ENCODE measurements at places on chromosomes 7 and 10.

DNA sequence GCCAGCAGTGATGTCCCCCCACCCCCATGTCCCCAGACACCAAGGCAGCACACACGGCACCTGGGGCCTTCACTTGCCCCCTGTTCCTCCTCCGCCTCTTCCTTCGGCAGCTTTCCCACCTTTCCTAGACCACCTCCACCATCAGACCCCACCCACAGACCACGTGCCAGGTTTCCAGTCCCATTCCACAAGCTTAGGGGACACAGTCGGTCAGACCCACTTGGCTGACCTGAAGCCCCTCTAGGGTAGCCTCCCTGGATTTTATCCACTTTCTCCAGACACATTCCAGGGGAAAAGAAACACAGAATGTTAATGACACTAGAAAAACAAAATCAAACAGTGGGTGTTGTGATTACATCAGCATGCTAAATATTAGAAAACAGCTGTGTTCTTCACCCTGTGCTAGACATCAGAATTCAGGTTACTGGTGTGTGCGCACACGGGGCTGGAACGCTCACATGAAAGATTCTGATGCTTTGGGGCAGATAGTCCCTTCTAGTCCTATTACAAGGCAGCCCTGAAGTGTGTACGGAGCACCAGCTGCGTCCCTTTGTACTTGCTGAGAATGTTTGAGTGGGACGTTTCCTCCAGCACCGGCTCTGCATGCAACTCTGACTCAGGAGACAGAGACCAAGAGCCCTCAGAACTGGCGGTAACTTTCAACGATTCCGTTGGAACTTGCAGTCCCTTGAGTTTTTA lies 75.5 kb upstream of the PPP2R2D start:
- DNase-seq, result no peak

DNA sequence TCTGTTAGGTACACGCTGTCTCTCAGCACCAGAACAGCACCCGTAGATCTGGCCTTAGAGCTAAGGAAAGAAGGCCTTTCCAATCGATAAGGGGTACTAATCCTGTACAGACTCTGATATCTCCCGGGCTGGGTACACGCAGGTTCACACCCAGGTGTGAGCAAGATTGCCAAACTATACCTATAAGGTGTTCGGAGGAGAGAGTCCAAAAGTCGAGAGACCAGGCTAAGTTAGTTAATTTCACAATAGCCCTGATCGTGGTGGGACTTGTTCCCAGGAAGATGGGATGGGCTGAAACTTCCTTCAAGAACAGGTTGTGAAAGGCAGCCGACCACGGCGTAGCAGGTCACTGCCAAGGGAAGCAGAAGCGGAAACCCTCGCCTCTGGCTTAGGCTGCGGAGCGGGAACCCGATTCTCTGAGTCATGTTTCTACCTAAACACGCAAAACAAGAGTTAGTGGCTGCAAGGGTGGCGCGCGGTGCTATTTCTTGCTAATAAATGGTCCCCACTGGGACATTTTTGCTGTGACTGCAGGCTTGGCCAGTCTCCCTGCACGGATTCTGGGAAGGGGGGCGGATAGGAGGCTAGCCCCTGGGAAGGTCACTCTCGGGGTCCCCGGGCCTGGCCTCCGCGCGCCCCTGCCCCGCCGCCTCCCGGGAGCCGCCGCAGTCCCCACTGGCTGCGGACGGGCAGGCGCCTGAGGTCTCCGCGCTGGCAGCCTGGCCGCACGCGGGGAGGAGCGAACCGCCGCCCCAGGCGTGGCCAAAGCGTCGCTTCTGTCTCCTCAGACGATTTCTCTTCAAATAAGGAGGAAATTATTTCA lies 75.4 kb upstream of the PDSS1 start:
- no peak for DNase-seq

- no peak for DNase-seq
These were observed 2.0 kb downstream of the ANLN start for GRCh38 chr7:36391436-36392198.

DNA sequence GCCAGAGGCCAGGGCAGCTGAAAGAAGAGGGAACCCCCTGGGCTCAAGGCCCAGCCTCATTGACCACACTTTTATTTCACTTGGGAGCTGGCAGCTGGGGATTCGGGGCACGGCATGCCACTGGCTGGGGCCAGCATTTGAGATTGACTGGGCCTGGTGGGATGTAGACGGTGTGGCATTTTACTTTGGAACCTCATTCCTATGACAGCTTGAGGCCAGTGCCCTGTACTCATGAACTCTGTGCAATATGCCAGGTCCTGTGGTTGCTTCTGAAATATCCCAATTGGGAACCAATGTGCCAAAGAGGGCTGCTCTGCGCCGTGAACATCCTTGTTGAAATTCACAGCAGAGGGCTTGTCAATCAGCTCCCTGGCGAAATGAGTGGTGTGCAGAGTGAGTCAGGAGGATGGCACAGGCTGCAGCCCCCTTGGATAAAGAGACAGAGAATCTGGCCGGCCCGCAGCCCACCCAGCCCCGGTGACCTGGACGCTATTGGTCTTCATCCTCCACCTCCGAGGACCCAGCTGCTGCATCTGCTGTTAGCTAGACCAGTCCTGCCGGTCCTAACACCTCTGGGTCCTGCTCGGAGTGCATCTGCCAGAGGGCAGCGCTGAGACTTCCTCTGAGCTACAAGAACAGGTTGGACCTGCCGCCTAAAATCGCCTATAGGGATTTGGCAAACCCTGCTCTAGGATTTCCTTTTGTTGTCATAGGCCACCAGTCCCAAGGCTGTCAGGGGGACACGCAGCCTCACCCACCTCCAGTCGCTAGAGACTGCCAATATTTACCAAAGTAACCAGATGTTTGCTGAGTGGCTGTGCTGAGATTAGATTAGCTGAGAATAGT lies 58.0 kb downstream of the PRKAG2 start:
- no peak for DNase-seq

DNA sequence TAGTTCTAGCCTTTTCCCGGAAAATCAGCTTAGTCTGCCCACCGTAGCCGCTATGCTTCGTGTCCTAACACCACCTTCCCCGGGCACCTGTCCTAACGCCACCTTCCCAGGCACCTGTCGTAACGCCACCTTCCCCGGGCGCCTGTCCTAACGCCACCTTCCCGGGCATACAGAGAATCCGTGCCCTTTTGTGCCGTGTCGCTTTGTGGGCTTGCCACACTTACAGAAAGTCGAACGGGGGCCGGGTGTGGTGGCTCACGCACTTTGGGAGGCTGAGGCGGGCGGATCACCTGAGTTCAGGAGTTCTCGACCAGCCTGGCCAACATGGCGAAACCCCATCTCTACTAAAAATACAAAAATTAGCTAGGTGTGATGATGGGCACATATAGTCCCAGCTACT lies 73.6 kb upstream of the DNAJB6 start:
- DNase-seq, result no peak

DNA sequence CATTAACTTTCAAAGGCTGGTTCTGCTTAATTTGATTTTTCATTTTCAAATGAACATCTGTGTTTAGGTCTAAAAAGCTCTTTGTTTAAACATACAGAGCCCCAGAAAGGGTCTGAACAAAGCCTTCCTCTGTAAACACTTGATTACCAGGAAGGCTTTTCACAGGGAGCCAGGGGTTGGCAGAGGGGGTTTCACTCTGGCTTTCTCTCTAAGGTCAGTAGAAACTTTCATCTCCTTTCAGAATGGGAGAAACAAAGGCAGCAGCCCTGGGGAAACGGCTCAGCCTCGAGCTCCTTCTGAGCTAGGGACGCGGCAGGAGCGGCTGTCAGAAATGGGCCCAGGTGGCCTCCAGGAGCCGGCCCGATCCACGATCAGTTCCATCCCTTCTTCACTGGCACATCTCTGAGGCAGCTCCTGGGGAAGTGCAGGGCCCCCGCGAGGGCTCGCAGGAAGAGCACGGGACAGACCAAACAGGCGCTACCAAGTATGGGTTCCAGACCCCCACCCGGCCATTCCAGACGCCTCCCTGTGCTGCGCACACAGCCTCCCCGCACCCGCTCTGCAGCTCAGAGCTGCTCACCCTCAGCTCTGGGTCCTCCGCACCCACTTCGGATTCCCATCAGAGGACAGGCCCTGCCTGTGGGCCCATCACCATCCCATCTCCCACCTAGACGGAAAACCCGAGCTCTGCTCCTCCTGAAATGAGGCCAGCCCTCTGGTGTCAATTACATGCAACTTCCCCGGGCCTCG lies 124.1 kb downstream of the MAD1L1 start:
- DNase-seq, result no peak

GRCh38 chr10:49257154-49257553 lies 41.8 kb upstream of the C10orf71 start:
- no peak for DNase-seq

DNA sequence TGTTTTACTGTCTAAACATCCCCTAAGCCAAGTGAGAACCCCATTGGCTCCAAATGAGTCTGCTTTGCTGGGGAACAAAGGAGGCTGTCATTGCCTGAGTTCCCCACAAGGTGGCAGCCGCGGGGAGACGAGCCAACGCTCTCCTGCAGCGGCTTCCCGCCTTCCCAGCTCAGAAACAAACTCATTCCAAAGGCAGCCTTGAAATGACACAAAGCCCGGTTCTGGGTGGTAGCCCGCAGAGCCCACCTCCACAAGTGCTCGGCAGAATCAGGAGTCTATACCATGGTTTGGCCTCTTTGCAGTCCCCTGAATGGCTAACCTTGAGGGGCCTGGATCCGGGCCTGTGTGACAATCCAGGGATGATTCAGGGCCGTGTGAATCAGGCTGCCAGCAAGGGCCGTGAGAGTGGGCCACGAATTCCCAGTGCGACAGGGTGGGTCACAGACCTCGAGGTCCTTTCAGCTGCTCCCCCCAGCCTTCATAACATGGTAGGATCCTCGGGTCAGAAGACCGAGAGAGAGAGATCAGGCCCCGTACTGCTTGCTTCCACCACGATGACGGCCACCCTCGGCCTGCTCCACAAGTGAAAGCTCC lies 79.7 kb downstream of the DLG5 start:
- no peak for DNase-seq

GRCh38 chr10:43233601-43234430 lies 33.0 kb downstream of the RASGEF1A start:
- no peak for DNase-seq

- DNase-seq, result no peak
These were observed 171.7 kb downstream of the FAM107B start for GRCh38 chr10:14602807-14603533.

- no peak for DNase-seq
These were observed 66.3 kb upstream of the CYTH3 start for GRCh38 chr7:6338551-6339274.

DNA sequence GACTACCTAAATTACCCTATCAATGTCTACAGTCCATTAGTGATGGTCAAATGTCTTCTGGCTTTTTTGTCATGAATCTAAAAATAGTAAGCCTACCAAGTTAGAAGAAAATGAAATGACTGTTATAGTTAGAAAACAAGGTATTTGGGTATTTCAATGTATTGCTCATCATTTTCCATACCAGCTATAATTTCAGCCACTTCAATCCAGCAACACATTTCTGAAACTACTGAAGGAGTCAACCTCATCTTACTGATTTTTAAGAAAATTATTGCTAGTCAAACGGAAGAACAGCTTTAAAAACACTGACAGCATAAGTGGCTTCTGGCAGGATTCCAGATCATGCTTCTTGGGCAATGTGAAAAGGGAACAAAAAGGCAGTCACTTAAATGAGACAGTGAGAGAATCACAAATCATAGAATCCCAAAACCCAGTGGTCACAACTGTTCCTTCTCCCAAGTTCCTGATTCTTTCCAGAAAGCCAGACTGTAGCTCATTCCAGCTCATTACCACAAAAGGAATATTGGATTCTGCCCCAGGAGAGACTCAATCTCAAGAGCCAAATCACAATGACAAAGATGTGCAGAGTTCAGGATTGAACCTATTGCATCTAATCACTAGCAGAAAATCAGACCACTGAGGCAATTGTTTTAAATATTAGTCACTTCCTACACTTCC lies 61.2 kb upstream of the LRRN3 start:
- no peak for DNase-seq

DNA sequence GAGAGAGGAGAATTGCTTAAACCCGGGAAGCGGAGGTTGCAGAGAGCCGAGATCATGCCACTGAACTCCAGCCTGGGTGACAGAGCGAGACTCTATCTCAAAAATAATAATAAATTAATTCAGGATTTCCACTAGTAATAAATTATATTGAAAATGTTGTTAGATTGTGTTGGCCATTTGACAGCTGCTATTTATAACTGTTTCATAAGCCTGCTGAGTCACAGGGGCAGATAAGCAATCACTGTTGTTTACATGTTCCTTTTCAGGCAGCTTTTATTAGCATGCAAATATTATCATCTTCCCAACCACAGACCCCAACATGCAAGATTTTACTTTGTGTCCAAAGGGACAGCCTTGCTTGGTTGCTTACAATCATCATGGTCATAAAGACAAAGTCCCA lies 49.5 kb upstream of the ZNF138 start:
- DNase-seq, result no peak

- no peak for DNase-seq
These were observed 33.2 kb downstream of the HELLS start for GRCh38 chr10:94578790-94579189.

GRCh38 chr10:10310498-10310897 lies 707.2 kb upstream of the CELF2 start:
- DNase-seq, result no peak

DNA sequence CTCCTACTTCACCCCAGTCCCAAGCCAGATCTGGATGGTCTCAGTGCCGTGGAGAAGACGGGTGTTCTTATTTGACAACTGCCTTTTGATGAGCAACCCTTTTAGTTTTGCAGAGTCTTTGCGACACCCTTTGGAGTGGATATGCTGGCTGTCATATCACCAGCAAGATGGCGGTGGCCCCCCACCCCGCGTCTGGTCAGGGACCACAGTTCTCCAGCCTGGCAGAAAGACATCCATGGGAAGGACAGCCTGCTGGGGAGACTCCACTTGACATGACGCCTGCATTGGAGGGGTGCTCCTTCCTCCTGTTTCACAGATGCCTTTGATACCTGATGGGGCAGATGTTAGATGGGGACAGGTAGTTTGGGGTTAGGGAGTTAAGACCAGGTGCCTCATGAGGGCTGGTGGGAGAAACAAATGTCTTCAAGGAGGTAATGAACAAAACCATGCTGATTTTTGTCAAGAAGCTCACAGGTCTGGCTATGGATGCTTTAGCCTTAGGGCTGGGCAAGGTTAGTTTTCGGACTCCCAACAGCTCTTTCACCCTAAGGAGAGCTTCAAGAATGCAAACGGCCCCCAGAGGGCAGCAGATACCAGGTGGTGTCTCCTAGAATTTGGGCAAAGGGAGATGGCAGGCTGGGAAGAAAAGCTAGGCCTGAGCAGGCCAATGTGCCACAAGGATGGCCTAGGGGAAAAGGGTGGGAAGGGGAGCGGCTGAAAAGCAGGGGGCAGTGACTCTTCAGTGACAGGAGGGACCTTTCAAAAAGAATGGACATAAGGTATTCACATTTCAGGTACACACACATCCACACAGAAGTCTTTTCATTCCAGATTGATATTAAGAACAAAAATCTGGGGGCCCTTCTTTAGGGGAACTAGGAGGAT lies 95.2 kb downstream of the CLEC2L start:
- no peak for DNase-seq

Measured in brain pericyte (primary cell).